ENCODE measurements at places on chromosomes 1 and 21.

DNA sequence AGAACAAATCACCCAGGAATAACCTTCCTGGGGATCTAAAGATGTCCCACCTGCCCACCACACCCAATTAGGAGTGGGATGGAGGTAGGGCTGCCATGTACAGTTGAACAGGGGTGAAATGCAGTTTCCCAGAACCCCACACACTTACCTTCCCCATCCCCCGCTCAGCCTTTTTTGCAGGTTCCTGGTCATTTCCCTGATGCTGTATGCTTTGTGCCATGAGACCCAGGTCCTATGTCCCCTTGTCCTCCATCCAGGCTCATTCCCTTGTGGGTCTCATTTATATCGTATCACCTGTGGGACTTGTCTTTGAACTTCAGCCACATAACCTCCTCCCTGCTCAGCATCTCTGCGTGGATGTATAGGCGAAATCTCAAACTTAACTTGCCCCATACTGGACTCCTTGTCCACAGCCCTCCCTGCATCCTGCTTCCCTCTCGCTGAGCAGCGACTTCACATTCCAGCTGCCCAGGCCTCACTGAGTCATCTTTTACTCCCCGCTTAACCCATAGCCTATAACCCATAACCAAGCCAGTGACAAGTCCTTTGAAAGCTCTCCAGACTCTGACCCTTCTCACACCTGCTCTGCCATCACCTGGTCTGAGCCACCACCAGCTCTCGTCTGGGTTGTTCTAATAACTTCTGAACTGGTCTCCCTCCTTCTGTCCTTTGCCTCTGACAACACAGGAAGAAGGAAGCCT is 4.7 kb downstream of the LDLRAD2 start:
- DNase-seq = no peak

DNA sequence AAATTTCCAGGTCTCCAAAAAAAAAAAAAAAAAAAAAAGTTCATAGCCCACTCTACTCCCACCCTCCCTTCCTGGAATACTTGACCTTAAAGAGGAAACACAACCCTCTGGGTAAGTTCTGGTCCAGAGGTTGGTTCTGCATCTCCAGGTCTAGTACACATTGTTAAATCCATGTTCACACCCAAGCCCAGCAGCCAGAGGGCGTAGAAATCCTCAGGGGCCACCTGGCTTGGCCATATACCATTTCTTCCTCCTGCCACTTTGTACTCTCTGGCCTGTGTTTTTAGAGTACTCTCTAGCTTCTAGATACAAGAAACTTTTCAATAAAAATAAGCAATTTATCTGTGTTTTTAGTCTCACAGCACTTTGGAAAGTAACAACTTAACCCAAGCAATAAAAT is 89.3 kb downstream of the PHTF1 start:
- no peak for DNase-seq

GRCh38 chr1:94772230-94772641 is 47.9 kb upstream of the SLC44A3 start:
- no peak for DNase-seq

- DNase-seq = no peak
Measured at GRCh38 chr1:185229981-185230380, 73.0 kb downstream of the SWT1 start.

DNA sequence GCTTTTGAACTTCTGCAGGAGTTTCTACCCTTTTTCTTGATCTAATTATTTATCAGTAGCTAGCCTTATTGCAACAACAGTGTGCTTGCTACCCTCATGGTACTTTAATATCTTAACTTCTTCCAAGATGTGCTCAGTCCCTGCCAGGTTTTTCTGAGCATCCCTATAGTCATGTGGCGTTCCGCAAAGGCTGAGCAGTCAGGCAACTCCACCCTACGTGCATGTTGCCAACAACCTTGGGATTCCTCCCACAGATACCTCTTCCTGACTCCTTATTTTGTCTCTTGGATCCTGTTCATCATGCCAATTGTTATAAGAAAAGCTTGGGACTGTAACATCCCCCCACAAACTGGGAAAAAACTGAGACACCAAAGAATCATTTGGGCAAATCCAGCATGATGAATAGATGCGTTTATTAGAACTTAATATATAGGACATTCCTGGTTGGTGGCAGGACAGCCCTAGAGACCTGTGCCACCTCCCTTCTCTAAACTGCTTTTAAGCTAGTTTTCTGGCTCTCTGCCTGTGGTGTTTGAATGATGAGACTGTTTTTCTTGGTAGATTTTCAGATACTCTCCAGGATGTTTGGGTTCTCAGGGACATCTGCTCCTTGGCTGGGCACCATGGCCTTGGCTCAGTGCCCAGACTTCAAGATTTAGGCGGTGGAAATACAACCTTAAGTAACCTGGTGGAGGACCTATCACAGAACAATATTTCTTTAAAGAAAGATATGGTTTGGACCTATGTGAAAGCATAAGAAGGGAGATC is 27.1 kb upstream of the KCTD3 start:
- no peak for DNase-seq

- DNase-seq = no peak
Measured at GRCh38 chr1:204889681-204890383, 19.2 kb downstream of the NFASC start.

DNA sequence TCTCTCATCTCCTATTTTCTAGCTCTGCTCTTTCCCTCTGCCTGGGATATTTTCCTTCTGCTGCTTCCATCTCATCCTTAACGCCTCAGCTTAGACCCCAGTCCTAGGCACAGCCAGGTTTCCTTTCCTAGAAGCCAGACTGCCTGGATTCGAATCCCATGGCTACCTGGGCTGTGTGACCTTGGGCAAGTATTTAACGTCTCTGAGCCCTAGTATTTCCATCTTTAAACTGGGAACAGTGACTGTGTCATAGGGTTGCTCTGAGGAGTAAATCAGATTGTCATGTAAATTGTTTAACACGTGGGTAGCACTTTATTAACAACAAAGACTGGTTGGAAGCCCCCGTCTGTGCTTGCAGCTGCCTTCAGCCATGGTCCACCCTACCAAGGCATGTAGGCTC is 18.4 kb downstream of the DHRS3 start:
- DNase-seq = no peak
